ENCODE measurements at places on chromosomes 2 and 18.

- DNase-seq: no peak
These were observed 284.9 kb downstream of the PAX3 start for GRCh38 chr2:222013889-222014288.

DNA sequence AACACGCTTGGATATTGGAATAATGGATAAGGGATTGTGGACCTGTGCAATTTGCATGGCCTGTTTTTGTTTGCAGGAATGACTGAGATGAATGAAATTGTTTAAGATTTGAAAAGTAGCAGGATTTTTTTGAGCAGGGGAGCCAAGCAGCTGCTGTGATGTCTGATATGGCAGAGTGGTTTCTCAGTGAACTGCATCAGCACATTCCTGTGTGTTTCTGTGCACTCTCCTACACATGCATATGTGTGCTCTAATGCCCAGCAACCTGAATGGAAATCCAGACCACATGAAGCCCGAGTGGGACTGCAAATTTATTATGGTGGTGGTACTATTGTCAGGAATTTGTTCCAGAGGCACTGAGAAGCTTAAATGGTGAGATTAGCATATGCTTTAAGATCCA lies 161.7 kb downstream of the PARD3B start:
- no peak for DNase-seq

- DNase-seq: no peak
These were observed 81.4 kb upstream of the B3GNT2 start for GRCh38 chr2:62114564-62114963.

DNA sequence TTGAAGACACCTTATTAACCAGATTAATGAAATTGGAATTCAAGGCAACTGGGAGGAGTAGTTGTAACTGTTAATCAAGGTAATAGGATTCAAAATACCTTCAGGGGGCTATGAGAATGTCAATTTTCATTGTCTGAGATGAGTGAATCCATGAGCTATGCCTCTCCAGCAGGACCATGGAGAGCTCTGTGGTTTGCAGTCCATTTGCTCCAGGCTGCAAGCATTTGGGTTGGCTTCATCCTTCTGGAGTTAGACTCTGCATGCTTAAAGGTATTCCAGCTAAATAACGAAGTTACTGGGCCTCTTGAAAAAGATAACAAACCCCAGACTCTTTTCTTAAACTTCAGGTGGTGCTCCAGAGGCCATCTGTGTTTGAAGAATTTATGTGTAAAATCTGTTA lies 207.1 kb upstream of the SLC8A1 start:
- DNase-seq: no peak

GRCh38 chr2:160306985-160307384 lies 106.9 kb upstream of the ITGB6 start:
- peak; percentile 89 for DNase-seq

GRCh38 chr18:62399781-62400308 lies 74.7 kb downstream of the TNFRSF11A start:
- DNase-seq: no peak

DNA sequence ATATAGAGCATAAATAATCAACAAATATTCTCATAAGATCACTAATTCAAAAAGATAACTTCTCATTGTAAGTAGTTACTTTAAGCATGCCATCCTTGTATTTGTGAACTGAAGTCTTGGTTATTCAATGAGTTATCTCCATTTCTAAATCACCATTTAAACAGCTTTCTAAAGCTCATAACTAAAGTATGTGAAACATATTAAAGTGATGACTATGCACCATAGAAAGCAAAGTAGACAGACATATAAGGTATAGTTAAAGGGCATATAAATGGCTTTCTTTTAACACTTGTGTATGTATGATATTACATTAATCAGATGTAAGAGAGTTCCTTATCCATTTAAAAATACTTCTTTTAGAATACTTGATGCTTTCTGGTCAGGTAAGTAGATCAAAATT lies 83.5 kb downstream of the IKZF2 start:
- DNase-seq: no peak

GRCh38 chr2:55511508-55512124 lies 7.9 kb upstream of the CFAP36 start:
- DNase-seq: peak; percentile 8

- DNase-seq: no peak
These were observed 24.2 kb upstream of the UGT1A8 start for GRCh38 chr2:233593201-233593600.

GRCh38 chr2:45134726-45135125 lies 125.5 kb upstream of the SIX2 start:
- DNase-seq: no peak

GRCh38 chr2:1655461-1655860 lies 88.9 kb downstream of the PXDN start:
- no peak for DNase-seq

DNA sequence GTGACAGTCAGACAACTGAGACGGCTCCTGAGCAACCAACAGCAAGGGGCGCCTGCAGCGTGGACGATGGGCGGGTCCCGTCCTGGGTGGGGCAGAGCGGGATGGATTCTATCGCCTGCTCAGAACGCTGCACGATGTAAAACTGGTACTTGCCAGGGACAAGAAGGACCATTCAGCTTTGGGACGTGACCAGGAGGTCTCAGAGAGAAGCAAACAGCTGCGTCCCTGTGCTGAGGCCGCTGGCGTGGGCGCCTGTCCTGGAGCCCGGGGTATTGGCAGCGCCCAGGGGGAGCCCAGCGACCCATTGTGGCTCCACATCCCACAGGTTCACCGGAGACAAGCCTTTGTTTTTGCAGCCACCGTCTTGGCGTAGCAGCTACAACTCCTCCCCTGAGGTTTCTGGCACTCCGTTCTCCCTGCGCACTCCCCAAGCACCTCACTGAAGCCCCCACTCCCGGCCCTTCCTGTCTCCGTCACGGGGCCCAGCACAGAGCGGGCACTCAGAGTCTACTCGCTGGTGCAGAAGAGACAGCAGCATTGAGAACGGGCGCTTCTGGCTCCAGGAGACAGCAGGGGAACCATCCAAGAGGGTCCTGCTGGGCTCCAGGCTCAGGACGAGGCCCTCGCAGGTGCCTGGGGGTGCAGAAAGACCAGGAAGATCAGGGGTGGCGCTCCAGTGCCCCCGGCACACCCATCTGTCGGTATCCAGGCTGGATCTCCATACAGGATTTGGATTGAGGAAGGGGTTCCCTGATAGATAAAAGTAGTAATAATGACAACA lies 22.1 kb upstream of the KCNG2 start:
- DNase-seq: no peak

- DNase-seq: no peak
These were observed 79.7 kb downstream of the EDAR start for GRCh38 chr2:108909275-108909823.

- peak; percentile 70 for DNase-seq
These were observed 19.8 kb downstream of the MYL12B start for GRCh38 chr18:3281456-3282400.

GRCh38 chr2:100780203-100781008 lies 39.5 kb upstream of the NPAS2 start:
- DNase-seq: no peak

DNA sequence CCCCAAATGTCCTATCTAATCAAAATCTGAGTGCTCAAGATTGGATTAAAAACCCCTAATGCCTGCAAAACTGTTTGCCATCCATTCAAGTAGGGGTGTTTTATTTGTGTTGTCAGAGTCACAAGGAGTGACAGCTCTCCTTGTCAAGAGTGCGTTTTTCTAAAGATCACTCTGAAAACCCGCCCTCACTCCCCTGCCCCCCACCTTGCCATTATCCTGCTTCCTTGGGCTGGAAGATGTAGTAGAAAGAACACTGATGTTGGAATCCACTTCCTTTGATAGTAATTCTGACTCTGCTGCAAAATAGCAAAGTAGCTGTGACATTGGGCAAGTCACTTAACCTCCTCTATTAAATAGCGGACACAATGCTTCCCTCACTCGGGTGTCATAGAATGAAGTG lies 155.6 kb downstream of the TSN start:
- no peak for DNase-seq

GRCh38 chr2:225002039-225002655 lies 40.1 kb downstream of the DOCK10 start:
- DNase-seq: no peak

DNA sequence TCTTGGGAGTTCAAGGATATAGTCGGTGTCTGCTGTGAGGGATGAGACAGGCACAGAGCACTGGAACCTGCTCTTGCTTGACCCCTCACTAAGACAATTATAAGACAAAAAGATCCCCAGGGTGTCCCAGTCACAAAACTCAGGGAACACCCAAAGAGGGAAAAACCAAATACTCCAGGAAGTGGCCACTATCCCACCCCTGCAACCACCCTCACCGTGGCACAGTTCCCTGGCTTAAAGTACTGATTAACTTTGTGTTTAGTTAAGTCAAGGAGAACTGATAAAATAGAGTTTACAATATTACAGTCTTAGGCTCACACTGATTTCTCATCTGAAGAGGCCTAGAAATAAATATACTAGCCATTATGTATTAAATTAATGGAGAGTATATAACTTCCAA lies 13.5 kb downstream of the IL36B start:
- DNase-seq: no peak

DNA sequence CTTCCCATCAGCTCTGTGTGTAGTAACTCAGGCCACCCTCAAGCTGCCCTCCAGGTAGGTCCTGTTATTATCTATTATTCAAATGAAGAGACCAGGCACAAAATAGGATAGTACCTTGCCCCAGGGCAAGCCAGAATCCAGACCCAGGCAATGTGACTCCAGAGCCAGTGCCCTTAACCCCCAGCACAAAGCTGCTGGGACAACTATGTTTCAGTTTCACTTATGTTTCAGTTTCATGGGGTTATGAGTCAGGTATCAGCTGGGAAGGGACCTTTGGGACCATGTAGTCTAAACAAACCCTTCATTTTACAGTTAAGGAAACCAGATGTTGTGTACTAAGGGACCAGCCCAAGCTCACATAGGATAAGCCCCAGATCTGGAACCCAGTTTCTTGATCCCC lies 10.0 kb downstream of the HK2 start:
- peak; percentile 44 for DNase-seq

DNA sequence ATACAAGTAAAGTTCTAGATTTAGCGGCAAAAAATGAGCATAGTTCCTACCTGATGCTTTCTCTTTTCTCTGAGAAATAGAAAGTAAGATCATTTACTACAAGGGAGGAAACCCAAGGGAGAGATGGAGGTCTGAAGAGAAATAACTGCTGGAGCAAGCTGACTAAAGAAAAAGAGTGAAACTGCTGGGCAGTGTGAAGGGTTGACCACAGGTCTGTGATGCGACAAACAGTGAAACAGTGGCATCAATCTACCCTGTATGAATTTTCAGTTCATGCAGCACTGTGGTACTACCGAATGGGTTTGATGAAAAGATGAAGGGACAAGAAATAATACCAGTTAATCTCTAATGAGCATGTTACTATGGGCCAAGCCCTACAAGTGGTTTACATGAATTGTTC lies 52.2 kb downstream of the CUL3 start:
- DNase-seq: no peak

- no peak for DNase-seq
These were observed 85.8 kb downstream of the CERS6 start for GRCh38 chr2:168541858-168542257.

GRCh38 chr2:75053484-75054112 lies 95.2 kb downstream of the POLE4 start:
- no peak for DNase-seq

- no peak for DNase-seq
These were observed 348.9 kb upstream of the NRP2 start for GRCh38 chr2:205333351-205333750.

- DNase-seq: no peak
These were observed 555.0 kb upstream of the TMEFF2 start for GRCh38 chr2:192749611-192750200.

All from fibroblast of skin of left quadriceps (primary cell).